Cortex of kidney (tissue), 1 donor: ENCODE measurements at places on chromosomes 1 and 21.

DNA sequence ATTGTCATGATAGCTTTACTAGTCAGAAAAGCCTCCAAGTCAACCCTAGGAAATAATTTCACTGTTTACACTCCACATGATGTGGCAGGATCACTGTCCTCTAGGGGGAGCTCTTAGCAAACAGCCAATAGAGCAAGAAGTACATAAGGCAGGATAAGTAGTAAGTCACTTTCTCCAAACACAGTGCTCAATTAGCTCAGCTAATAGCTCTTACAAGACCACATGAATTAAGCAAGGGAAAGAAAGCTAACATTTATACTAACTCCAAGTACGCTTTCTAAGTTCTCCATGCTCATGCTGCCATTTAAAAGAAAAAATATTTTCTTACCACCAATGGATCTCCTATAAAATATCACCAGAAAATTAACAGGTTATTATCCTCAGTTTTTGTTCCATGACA lies 66.9 kb upstream of the LRIF1 start:
- DNase-seq: no peak

DNA sequence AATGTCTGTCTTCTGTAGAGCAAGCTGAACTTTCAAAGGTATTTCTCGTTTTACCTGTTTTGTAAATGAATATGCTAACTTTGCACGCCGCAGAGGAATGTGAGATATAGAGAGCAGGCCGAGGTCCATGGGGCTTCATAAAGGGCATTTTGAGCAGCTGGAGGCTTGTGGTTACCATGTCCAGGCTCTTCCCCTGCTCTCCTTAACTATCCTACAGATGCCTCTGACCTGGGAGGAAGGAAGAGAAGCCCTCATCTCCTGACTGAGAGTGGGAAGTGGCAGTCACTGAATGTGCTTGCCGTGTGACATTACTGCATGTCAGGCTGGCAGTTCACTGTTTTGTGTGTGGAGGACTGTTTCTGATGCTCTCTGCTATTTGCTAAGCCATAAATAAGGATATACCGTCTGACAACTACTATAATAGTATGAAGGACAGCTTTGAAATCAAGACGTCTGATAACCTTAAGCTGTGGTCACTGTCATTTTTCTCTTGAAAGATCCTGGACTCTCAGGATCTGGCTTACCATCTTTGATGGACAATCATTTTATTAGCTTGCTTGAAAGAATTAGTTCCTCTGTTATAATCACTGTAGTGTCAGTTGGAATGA lies 92.2 kb downstream of the DYRK1A start:
- DNase-seq: no peak

GRCh38 chr1:106366627-106367319 lies 689.7 kb upstream of the PRMT6 start:
- DNase-seq: no peak

DNA sequence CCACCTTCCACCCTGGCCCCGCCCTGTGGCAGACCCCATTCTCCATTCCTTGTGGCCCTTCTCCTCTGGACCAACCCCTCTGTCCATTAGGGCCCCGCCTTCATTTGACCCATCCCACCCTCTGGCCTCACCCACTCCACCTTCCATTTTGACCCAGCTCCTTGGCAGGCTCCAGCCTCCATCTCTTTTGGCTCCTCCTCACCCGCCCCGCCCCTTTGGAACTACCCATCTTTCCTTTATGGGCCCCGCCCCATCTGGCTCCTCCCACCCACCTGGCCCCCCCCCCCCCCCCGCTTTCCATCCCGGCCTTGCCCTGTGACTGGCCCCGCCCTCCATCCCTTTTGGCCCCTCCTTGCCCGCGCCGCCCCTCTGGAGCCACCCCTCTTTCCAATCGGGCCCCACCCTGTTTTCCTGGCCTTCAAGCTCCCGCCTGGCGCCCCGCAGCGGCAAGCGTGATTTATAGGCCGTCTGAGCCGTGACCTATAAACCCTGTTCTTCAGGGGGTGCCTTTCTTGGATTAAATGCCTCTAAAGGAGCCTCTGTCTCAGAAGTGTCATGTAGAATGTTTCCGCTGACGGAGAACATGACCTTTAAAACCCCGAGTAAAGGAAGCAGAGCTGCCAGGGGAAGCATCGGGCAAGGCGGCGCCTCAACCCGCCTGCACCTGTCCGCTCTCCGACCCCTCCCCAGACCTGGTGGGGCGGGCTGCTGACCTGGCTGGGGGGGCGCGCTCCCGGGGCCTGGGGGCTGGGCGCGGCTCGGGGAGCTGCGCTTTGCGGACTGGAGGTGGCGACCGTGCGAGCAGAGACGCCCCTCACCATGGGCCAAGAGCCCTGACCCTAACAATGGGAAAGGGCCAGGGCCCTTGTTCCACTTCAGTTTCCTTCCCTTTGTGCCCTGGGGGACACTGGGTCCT lies 178.0 kb downstream of the CAMTA1 start:
- no peak for DNase-seq

GRCh38 chr21:39523399-39523798 lies 71.6 kb downstream of the SH3BGR start:
- DNase-seq: no peak

DNA sequence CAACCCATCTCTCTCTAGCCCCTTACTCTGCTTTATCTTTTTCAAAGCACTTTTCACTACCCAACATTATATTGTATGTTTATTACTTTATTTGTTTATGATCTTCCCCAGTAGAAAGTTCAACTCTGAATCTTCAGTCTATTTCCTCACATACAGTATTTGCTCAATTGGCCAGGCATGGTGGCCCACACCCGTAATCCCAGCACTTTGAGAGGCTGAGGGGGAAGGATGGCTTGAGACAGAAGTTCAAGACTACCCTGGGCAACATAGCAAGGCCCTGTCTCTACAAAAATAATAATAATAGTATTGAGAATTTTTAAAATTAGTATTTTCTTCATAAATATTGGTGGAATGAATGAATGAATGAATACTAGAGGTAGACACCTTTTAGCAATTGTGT lies 1.2 kb downstream of the STPG1 start:
- no peak for DNase-seq

- no peak for DNase-seq
Measured at GRCh38 chr1:66253330-66253921, 280.5 kb upstream of the SGIP1 start.
